ENCODE measurements at places on chromosomes 3 and 15. TPM values are rescaled to one million over a fixed set of nuclear protein-coding genes. Genes with fewer than 3 reads are reported as not detected.

ADAMTS7 gene
- polyA plus RNA-seq = not detected

TUSC7 gene
- not detected for polyA plus RNA-seq

ISLR2 gene
- polyA plus RNA-seq = not detected

CAMK2N2 gene
- polyA plus RNA-seq = not detected

MBD4 gene
- 36.0 TPM for polyA plus RNA-seq

ALS2CL gene
- not detected for polyA plus RNA-seq

OR5H2 gene
- polyA plus RNA-seq = not detected

DNA sequence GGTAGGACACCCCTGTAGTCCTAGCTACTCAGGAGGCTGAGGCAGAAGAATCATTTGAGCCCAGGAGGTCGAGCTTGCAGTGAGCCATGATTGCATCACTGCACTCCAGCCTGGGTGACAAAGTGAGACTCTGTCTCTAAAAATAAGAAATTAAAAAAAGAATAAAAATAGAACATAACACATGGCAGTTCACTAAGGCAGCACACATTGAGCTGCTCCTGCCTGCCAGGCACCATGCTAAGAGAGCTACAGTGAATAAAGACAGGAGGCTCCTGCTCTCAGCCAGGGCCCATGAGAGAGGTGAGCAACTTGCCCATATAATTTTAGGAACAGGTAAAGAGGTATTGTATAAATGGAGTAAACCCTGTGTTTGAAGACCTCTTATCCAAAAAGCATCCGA is 54.3 kb downstream of the EBLN2 start:
- no peaks in the 10 kb centered on the region for H3K36me3 ChIP-seq
- H3K27me3 ChIP-seq = no peaks in the 10 kb centered on the region
- H3K4me1 ChIP-seq = no peaks in the 10 kb centered on the region

DNA sequence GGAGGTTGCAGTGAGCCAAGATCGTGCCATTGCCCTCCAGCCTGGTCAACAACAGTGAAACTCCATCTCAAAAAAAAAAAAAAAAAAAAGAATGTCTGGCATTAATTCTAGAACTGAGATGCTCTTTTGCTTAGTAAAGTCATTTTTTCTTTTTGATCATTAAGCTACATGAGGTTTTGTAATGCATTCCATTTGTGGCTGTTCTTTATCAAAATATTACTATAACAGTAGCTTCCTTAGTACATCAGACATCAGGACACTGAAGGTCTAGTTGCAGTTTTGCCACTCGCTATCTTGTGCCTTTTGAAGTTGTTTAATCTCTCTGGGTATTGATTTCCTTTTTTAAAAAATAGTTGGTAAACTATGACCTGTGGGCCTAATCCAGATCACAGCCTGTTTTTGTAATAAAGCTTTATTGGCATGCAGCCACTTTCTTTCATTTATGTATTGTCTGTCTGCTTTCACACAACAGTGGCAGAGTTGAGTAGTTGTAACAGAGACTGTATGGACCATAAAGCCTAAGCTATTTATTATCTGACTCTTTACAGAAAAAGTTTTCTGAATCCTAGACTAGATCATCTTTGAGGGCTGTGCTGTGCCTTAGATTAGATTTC is 76.6 kb downstream of the SLC25A26 start:
- no peak for DNase-seq
- H3K27me3 ChIP-seq = peaks cover 4% of the 10 kb centered on the region
- H3K27ac ChIP-seq = peak overlapping the region; percentile 98
- peaks cover 9% of the 10 kb centered on the region for H3K36me3 ChIP-seq

GRCh38 chr3:86973440-86973839 is 17.5 kb downstream of the VGLL3 start:
- H3K4me3 ChIP-seq = no peak overlapping the region
- no peak overlapping the region for H3K27ac ChIP-seq
- DNase-seq = no peak

DNA sequence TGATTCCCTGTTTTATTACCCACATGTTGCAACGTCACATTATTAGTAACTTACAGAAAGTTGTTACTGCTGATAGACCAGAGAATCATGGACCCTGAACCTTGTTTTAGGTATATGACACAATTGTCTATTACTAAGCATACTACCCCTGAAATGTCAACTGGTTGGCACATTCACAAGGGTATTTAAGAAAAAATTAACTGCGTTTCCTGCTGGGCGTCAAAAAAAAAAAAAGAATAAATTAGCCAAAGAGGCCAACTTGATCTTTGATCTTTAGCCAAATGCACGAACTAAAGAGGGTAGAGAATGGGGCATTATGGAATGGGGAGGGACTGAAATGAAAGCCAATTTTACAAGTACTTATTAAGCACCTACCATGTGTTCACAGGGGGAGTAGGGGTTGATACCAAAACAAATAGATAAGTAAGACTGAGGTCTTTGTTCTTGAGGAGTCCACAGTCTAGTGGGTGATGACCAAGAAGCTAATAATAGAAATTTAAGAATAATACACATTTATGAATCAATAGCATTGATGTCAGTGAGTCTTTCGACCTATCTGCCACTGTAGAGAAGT is 17.8 kb upstream of the MUC13 start:
- H3K27me3 ChIP-seq = peaks cover 2% of the 10 kb centered on the region
- no peaks in the 10 kb centered on the region for H3K4me1 ChIP-seq
- no peak overlapping the region for H3K27ac ChIP-seq
- no peak overlapping the region for H3K4me3 ChIP-seq
- no peaks in the 10 kb centered on the region for H3K36me3 ChIP-seq
- DNase-seq = no peak

- peaks cover 57% of the 10 kb centered on the region for H3K4me1 ChIP-seq
- H3K27ac ChIP-seq = peak overlapping the region; percentile 70
- H3K27me3 ChIP-seq = peaks cover 13% of the 10 kb centered on the region
- H3K36me3 ChIP-seq = peaks cover 43% of the 10 kb centered on the region
- DNase-seq = no peak
Observed at GRCh38 chr15:93026380-93026817, 62.6 kb downstream of the RGMA start.

DNA sequence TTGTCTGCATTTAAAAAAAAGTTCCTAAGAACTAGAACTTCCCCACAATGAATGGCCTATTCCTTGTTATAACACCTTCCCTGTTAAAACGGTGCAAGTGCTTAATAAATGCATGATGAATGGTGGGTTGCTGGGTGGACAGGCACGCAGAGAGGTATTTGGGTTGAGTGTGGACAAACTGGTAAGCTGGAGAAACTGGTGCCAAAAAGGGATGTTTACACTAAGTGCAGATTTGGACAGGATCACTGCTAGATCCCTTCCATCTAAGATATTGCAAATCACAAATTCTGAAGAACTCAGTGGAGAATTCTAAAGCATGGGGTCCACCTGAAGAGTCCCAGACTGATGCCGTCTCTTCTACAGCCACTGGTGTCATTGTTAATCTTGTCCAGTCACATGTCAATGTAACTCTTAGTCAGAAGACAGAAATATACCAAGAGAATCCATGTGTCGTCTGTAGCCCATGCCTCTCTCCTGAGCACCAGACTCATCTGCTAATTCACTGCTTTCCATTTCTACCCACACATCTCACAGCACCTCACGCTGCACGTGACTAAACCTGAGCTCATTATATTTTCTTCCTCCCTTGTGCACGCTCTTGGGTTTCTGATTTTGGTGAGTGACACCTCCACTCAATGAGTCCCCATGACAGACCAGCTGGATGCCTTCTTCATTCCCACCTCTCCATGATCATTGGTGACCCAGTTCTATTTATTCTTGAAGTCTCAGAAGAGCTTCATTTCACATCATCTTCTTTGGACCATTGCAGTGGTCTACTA is 328.9 kb downstream of the THSD4 start:
- H3K36me3 ChIP-seq = no peaks in the 10 kb centered on the region
- no peak overlapping the region for H3K4me3 ChIP-seq
- no peak for DNase-seq
- no peaks in the 10 kb centered on the region for H3K27me3 ChIP-seq
- no peaks in the 10 kb centered on the region for H3K4me1 ChIP-seq

DNA sequence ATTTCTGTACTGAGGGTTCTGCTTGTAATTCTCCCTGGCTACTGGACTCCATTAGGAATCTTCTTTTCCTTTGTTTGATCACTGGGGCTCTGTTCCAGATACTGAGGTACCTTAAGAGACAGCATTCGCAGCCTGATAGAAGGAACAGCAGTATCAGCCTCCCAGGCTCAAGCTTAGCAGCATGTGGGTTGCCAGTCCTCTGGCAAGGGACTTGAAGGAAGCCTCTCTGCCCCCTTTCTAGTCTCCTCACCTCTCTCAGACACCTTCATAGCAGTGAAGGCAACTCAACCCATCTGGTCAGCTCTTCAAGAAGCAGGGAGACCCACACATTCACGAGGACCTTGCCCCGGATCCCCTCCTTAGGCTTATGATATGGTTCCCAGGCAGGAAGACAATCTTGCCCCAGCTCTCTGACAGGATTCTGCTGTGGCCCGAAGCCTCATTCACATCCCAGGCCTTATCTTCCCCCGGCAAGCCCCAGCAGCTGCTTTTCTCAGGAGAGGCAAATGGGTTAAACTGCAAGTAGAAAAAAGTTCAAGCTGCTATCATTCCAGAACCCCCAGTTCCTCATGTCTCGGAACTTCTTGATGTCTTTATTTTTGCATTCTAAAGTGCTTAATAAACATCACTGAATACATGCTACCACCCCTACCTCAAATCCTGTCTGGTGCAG is 153.1 kb downstream of the LIPC start:
- no peak for DNase-seq
- H3K27me3 ChIP-seq = peaks cover 4% of the 10 kb centered on the region
- peaks cover 24% of the 10 kb centered on the region for H3K4me1 ChIP-seq

GRCh38 chr3:32412887-32413286 is 21.2 kb downstream of the CMTM7 start:
- H3K4me1 ChIP-seq = peaks cover 47% of the 10 kb centered on the region
- DNase-seq = no peak
- H3K36me3 ChIP-seq = no peaks in the 10 kb centered on the region
- no peak overlapping the region for H3K27ac ChIP-seq
- no peak overlapping the region for H3K4me3 ChIP-seq
- no peaks in the 10 kb centered on the region for H3K27me3 ChIP-seq

DNA sequence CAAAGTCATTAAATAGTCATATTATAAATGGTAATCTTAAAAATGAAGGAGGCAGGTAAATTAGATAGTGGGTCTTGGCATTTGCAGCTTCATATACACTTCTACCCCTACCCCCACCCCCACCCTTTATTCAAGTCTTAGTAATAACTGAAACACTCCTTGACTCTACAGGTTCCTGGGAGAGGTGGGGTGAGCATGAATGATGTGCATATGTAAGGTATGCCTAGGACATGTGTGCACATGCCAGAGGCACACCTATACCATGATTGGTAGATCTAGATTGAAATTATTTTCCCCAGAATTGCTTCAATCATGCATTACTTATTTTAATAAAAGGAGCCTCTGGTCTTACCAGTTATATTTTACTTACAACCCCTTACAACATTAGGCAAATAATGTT is 40.1 kb upstream of the PDCD6IP start:
- no peaks in the 10 kb centered on the region for H3K4me1 ChIP-seq
- peaks cover 7% of the 10 kb centered on the region for H3K36me3 ChIP-seq
- peaks cover 5% of the 10 kb centered on the region for H3K27me3 ChIP-seq
- no peak overlapping the region for H3K27ac ChIP-seq
- no peak for DNase-seq
- H3K4me3 ChIP-seq = no peak overlapping the region

DNA sequence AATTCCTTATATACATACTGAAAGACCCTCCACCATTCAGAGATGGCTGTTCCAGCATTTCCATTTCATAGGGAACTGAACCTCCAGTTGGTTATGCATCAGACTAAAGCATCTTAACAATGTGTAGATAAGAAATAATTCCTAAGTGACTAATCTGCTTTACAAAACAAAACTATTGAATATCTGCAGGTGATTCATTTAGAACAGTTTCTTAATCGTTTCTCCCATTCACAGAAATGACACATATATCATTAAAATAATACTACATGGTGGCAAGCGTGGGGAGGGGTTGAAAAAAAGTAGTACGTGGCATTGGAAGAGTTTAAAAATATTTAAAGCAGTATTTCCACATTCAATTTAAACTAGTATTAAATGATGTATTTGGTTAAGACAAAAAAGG is 19.5 kb downstream of the COPS2 start:
- no peak for DNase-seq
- peaks cover 10% of the 10 kb centered on the region for H3K36me3 ChIP-seq
- H3K27me3 ChIP-seq = no peaks in the 10 kb centered on the region
- H3K4me3 ChIP-seq = no peak overlapping the region

GRCh38 chr3:30614373-30614772 is 8.0 kb downstream of the TGFBR2 start:
- DNase-seq = no peak
- H3K4me3 ChIP-seq = peak overlapping the region; percentile 30
- H3K27ac ChIP-seq = no peak overlapping the region

DNA sequence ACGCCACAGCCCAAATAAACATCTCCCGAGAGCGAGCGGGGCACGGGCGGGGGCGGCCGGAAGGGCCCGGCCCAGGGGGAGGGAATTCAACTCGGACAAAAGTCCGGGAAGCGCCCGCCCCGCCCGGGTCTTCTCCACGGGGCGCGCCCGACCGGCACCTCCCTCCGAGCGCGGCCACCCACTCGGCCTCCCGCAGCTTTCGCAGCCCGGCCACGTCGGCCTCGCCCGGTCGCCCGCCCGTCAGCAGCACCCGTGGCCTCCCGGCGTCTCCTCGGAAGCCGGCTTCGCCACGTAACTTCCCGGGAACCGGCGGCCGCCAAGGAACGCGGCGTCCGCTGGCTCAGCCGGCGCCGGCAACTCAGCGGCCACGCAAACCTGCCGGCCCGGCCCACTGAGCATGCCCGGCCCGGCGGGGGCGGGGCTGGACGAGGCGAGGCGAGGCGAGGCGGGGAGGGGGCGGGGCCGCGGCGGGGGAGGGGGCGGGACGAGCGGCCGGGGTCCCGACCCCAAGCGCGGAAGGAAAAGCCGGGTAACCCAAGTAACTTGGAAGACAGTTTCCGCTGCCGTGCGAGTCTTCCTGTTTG is at the start of gene TJP1:
Gene TJP1 (minus strand): TSS at position 369 of the 584 bp plus-strand sequence. CDS start 440 bp downstream, outside the sequence.
- H3K4me1 ChIP-seq = peaks cover 36% of the 10 kb centered on the region
- peaks cover 36% of the 10 kb centered on the region for H3K27me3 ChIP-seq
- DNase-seq = no peak
- H3K4me3 ChIP-seq = peak within 1 kb of the TSS; percentile 68

- peaks cover under 1% of the 10 kb centered on the region for H3K27me3 ChIP-seq
- H3K4me1 ChIP-seq = no peaks in the 10 kb centered on the region
- H3K36me3 ChIP-seq = no peaks in the 10 kb centered on the region
- no peak overlapping the region for H3K4me3 ChIP-seq
- no peak overlapping the region for H3K27ac ChIP-seq
Observed at GRCh38 chr3:161212171-161212771, 8.8 kb upstream of the NMD3 start.

- peaks cover 7% of the 10 kb centered on the region for H3K36me3 ChIP-seq
- no peaks in the 10 kb centered on the region for H3K4me1 ChIP-seq
- H3K4me3 ChIP-seq = no peak overlapping the region
- no peak for DNase-seq
- peaks cover 1% of the 10 kb centered on the region for H3K27me3 ChIP-seq
Observed at GRCh38 chr3:33149342-33149741, 35.5 kb downstream of the CRTAP start.

- DNase-seq = no peak
- no peak overlapping the region for H3K27ac ChIP-seq
- H3K4me1 ChIP-seq = no peaks in the 10 kb centered on the region
- H3K36me3 ChIP-seq = no peaks in the 10 kb centered on the region
- H3K4me3 ChIP-seq = no peak overlapping the region
Observed at GRCh38 chr3:182325213-182325950, 467.9 kb upstream of the ATP11B start.

- no peaks in the 10 kb centered on the region for H3K36me3 ChIP-seq
- no peak overlapping the region for H3K27ac ChIP-seq
- no peak for DNase-seq
- H3K4me3 ChIP-seq = no peak overlapping the region
Observed at GRCh38 chr3:43906849-43907507, 216.2 kb downstream of the ABHD5 start.
